ENCODE measurements at places on chromosomes 6 and 20.

GRCh38 chr6:12324748-12325147 lies 34.6 kb downstream of the EDN1 start:
- no peak for DNase-seq

GRCh38 chr6:151914484-151914883 lies 107.0 kb downstream of the ESR1 start:
- no peak for DNase-seq

DNA sequence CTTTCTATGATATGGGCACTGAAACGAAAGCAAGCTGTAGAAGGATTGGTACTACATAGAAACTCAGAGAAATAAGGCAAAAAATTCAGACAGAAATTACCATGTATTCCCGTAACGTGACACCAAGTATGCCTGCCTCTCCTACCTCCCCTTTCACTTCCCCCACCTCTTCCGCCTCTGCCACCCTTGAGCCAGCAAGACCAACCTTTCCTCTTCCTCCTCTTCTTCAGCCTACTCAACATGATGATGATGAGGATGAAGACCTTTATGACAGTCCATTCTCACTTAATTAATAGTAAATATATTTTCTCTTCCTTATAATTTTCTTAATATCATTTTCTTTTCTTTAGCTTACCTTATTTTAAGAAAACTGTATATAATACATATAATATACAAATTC lies 188.1 kb upstream of the VGLL2 start:
- DNase-seq = no peak

GRCh38 chr6:161265554-161265953 lies 8.3 kb downstream of the AGPAT4 start:
- peak; percentile 67 for DNase-seq

GRCh38 chr6:150634176-150634963 lies 34.7 kb downstream of the PLEKHG1 start:
- no peak for DNase-seq

GRCh38 chr6:141169419-141169818 lies 963.3 kb upstream of the GJE1 start:
- DNase-seq = no peak

All from hematopoietic multipotent progenitor cell treated with erythropoietin and hydrocortisone succinate and interleukin-3 and kit ligand, for 17 days (in vitro differentiated cells).